Heart right ventricle (tissue), 16 donors: ENCODE measurements at places on chromosomes 13 and 19.

GRCh38 chr19:56538761-56539263 lies at the start of gene ZFP28:
Gene ZFP28, plus strand, starts transcription at chr19:56538948. Its CDS starts 71 bp downstream, at chr19:56539019.
- peak; percentile 85 for DNase-seq

DNA sequence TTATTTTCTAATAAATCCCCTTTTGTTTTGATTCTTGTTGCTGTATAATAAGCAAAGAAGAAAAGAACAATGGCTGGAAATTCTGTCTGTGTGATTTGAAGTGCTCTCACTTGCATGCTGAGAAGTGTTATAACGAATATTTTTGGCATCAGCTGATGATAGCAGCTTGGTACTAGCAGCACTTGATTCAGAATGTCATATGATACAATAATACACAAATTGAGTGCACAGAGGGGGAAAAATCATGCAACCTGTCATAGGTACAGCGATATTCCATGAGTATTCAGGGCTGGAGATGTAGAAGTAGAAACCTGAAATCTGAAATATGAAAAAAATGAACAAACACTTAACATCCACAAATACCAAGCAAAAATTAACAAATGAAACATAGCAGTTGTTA lies 108.1 kb downstream of the FGF14 start:
- no peak for DNase-seq

DNA sequence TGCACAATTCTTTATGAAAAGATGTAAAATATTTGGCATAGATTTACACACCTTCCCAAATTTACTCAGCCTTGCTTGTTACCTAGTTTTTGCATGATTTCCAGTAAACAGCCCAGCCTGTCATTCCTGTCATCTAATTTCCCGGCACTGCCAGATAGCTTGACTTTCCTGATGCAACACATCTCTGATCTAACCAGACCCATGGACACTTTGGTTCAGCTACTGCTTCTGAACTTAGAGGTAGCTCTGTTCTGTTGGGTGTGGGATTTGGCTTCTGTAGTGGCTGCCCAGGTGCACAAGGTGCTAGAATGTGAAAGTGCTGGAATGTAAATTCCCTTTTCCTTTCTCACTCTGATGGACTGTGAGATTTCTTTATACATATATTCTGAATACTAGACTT lies 1033.5 kb downstream of the SLITRK1 start:
- DNase-seq = no peak

DNA sequence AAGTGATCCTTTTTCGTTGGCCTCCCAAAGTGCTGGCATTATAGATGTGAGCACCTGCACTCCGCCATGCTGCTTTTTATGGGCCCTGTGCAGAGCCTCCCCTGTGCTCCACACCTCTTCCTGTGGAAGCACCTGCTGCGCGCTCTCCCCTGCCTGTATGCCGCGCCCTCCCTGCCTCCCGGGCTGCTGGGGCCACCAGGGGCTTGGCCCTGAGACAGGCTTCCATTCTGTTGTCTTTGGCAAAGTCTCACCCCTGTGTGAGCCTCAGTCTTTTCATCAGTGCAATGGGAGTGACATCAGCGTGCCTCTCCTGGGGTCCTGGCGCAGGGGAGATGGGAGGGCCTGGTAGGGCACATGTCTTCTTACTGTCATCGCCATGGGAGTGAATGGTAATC lies 1.3 kb downstream of the FAM174C start:
- no peak for DNase-seq

DNA sequence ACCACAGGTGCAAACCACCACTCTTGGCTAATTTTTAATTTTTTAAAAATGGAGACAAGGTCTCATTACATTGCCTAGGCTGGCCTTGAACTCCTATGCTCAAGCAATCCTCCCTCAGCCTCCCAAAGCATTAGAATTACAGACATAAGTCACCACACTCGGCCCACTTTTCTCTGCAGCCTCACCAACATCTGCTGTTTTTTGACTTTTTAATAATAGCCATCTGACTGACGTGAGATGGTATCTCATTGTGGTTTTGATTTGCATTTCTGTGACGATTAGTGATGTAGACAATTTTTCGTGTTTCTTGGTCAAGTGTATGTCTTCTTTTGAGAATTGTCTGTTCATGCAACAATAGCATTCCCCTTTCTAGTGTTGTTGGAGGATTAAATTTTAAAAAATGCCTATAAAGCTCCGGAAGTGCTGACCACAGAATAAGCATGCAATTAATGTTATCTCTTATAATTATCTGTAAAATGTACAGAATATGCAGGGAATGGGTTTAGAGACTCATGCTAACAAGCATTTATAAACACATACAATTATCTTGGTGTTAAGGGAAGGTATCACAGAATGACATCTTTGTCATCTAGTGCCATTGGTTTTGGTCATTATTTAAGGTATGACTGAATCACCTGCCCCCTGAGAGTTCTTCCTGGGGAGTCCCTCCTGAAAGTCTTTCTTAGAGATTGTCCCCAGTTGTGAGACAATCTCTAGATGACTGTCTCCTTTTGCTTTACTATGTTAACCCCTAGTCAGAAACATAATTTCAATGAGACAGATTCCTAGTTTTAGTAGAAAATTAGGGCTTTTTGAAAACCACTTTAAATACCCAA lies 118.5 kb upstream of the SERTM1 start:
- no peak for DNase-seq

- DNase-seq = no peak
Measured at GRCh38 chr13:40515702-40516101, 150.7 kb downstream of the FOXO1 start.

DNA sequence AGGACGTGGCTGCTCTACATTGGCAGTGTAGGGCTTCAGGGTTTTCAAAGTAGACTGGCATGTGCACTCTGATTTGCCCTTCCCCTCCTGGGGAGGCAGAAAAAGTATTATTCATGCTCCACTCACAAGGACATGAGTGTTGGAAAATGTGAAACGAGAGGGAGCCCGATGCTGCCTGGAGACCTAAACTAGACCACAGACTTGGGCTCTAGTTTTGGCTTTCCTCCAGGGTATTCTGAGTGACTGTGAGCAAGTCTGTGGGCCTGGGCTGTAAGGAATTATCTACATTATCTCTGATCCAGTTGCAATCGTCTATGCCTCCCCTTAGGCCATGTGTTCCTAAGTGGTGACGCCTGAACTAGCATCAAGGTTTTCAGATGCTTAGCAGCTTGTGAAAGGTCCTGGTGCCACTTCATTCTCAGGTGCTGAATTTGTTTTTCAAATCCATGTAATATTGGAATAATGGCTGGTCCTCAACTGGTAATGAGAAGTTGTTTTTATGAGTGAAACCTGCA lies 55.0 kb downstream of the MRPL57 start:
- no peak for DNase-seq

GRCh38 chr13:51682686-51683085 lies 98.4 kb downstream of the WDFY2 start:
- DNase-seq = no peak

DNA sequence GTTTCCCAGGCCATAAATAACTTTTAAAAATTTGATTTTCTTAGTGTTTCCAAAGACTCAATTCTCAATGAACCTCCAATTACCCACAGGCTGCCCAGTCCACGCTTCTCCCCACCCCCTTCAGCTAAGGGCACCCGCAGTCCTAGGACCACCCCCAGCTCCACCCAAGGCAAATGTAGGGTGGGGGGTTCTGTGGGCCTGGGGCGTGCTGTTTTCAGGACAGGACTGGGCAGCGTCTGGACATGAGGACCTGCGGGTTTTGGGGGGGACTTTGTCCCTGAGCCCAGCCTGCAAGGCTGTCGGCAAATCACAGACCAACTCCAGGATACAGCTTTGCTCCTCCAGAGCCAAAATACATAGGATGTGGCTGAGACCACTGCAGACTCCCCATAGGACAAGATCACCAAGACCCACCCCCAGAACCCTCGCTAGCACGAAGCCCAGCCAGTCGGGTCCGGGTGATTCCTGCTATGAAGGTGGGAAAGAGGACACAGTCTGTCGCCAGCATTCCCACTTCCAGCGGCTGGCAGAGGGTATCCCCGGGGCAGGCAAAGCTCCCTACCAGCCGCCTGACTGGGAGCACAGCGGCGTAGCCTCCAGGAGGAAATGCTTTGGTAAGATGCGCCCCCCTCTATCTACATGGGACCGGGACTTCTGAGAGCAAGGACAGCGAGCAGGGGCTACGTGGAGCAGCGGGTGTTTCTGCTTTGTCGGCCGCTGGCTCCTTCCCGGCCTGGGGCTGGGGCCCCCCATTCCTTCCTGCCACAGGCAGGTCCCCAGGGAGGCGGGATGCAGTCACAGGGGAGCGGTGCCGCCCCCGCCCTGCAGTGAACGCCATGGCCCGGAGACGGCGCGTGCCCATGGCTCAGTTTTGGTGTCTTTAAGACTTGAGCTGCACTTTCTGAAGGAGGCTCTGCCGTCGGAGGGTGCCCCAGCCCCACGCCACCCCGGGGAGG lies 1.6 kb upstream of the TIMM13 start:
- no peak for DNase-seq

DNA sequence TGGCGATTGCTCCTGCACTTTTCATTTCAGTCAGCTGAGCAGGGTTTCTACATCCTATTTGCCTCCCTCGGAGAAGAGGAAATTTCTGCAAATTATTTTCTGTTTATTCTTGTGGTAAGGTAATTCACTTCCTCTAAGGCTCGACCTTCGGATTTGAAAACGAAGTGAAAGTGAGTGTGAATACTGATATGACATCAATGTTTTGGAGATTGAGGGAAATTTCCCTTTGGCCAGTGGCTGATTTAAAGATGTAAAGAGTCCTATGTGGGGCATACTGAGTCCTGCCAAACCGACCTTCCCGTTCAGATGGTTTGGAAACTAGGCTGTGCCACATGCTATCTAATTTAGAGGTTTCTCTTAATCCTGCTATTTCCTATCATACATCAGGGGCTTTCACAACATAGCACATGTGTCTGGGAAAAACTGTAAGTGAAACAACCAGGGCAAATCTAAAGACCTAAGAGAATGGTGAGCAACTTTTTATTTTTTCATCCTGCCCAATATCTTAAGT lies 112.3 kb downstream of the POSTN start:
- no peak for DNase-seq

DNA sequence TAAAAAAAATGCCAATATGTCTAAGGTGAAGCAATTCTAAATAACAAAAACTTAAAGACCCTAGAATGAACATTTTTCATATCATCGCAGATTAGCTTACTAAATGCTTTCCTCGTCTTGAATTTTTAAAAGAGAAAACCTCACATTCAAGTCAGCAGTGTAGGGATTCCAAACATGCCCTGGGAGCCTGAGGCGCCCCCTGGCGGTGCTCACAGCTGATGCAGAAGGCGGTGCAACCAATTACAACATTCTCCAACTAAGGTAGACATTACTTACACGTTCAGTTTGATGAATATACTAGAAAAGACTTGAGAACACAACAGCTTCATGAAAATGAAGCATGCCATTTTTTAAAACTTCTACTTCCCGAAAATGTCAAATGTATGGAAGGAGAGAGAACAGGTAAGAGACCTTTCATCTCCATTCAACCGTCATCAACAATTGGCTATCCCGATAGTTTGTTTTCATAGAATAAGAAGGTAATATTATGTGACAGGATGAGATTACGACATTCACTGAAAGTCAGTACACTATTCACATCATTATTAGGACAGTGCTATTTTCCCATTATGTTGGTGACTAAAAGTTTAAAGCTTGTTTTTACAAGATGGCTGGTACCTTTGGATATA lies 304.4 kb downstream of the DCLK1 start:
- DNase-seq = no peak

DNA sequence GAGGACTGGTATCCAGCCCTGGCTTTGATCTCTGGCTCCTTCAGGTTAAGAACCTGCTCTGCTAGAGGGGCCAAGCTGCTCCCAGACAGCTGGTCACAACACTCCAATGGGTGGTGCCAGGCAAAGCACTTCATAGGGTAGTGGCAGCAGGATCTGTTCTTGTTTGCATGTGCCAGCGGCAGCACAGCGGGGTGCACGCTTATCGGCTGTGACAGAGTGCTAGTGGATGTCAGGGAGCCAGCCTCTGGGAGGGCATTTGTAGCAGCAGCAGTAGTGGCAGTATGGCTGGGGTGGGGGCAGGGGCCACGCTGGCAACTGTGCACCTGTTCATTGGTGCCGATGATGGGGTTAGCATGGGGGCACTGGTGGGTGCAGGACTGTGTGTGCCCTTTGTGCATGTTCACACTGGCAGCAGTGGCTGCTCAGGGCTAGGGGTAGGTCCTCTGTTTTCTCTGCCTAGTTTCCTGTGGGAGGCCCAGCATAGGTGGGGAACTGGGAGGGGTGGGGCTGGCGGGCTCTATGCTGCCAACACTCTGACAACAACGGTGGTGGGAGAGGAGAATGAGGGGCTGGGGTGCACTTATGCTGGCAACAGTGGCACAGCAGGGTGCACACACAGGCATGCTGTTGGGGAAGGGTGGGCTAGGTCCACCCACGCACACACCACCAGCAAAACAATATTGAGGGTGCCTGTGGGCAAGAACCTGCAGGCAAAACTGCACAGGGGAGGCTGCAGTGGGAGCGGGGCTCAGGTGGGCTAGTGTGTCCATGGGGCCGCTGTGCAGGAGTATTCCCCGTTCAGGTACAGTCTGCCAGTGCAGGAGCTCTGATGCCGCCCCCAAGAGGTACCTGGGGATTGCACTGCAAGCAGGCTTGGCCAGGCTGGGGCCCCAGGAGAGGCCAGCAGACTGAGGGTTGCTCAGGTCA lies 19.3 kb downstream of the AP1M1 start:
- no peak for DNase-seq

GRCh38 chr19:6373096-6373812 lies 660 bp downstream of the ALKBH7 start:
- peak; percentile 98 for DNase-seq

- peak; percentile 70 for DNase-seq
Measured at GRCh38 chr19:55156202-55157063, 1.1 kb downstream of the TNNI3 start.

DNA sequence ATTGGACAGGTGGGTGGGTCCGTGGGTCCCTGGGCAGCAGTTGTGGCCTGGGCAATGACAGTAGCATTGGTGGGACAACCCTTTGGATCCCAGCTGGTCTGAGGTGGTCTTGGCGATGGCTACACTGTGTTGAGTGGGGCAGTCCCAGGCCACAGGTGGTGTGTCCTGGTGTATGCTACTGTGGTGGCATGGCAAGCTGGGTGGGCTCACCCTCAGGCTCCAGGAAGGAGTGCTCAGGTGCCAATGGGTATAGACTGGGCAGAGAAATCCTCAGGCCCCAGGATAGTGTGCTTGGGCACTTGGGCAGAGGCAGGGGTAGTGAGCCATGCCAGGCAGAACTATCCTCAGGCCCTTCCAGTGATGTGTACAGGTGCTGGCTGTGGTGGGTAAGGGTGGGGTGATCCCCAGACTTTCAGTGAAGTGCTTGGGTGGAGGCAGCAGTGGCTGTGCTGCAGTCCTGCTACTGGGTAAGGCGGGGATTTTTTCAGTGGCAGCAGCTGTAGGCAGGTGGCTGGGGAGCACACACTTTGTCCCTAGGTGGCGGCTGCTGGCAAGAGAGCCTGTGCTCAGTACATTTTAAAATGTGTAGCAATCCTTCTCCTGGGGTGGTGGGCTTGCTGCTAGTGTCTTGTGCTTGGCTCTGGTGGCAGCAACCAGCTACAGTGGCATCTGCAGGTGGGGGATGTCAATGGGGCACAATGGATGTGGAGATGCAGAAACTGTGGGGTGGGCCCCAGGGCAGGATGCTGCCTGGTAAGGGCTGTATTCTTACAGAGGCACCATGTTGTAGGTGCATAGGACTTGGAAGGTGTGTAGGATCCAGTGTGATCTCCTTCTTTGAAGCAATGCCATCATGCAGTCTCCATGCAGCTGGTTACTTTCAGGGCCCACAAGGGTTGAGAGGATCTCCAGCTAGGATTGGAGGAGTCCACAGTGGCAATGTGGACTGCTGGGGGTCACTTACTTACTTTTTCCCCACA lies 64.9 kb downstream of the DNAJC3 start:
- DNase-seq = no peak

- DNase-seq = no peak
Measured at GRCh38 chr13:27933118-27933517, 13.3 kb downstream of the PDX1 start.

- no peak for DNase-seq
Measured at GRCh38 chr19:34494601-34495000, 13.0 kb downstream of the WTIP start.
